Left kidney (tissue), 8 donors: ENCODE measurements at places on chromosomes 6 and 20.

DNA sequence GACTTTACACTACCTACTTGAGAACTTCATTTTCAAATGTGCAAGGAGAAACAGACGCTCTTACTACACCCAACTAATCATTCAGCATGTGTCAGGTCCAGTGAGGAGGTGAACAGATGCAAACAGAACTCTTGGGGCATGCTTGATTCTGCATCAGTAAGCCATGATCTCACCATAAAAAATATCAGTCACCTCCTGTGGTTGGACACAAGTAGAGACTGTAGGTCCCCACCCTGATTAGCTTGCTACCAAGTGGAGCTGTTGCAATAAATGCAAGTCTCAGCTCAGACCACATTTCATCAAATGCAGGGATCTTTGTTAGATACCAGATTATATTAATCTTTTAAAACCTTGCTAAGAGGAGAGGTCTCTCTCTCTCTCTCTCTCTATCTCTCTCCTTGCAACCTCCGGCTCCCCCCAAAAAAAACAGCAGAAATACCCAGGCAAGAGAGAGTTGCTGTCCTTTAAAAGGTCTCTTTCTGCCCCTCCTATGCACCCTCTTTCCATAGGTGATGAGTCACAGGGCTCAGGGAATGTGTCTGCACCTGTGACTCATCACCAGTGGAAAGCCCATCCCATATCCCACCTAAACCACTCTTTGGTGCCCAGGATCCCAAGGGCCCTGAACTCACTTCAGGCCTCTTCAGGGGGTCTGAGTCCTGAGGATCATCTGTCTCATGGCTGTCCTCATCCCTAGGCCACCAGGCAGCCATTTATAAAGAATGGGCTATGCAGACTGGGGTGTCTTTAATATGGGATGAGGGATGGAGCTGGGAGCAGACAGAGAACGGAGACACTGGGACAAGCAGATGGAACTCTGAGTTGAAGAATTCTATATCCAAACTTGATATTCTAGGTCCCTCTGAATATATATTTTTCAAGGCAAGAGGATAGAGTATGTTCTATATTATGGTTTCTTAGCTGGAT lies 154.5 kb downstream of the QRSL1 start:
- no peak for DNase-seq

GRCh38 chr6:150079604-150080003 lies 10.7 kb upstream of the ULBP3 start:
- no peak for DNase-seq

DNA sequence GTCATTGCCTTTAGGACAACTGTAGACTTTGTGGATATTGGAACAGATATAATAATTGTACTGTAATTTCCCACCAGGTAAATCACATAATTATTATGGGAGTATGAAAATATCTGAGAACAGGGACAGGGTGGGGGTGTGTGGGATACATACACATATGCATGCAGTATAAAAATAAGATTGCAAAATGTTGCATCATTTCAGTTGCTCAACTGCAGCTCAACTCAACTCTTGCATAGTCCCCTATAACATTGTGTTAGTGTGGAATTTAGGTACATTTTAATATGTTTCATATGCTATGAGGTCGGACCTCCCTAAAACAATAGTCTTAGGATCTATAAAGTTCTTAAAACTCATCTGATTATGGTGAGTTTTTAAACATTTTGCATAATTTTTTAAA lies 275.0 kb upstream of the FLRT3 start:
- DNase-seq: no peak

DNA sequence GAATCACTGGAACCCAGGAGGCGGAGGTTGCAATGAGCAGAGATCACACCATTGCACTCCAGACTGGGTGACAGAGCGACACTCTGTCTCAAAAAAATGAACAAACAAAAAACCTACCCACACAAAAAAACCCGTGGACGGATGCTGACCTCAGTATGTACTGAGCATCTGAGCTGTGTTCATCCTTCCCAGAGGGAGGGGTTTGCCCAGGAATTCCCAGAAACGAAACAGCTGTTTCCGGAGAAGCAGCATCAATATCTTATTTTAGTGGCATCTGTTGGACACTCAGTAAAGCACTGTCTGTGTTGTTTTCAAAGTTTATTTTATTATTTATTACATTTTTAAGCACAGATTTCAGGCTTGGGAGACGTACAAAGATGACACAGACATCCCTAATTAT lies 18.7 kb downstream of the NANP start:
- DNase-seq: no peak
